ENCODE measurements at places on chromosomes 12 and 14.
A peak's percentile ranks its signal among the peaks of the same experiment; 100 is the strongest.

DNA sequence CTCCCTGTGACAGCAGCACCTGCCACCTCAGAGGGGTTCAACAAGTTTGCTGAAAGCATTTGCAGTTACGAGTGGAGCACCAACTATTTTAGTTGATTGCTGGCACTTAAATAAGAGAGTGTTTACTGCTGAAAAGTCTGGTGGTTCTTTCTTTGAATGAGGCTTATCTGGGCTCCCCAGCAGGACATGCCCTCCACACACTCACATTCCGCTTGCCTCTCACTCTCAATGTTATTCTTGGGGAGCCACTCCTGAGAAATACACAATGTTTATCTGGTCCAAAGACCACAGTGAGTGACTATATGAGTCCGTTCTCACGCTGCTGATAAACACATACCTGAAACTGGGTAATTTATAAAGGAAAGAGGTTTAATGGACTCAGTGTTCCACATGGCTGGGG is 31.9 kb downstream of the NT5DC3 start:
- DNase-seq: no peak

GRCh38 chr14:100018482-100018881 is 46.7 kb upstream of the EVL start:
- peak; percentile 47 for DNase-seq

GRCh38 chr14:96806836-96807235 is 9.7 kb downstream of the VRK1 start:
- DNase-seq: no peak

DNA sequence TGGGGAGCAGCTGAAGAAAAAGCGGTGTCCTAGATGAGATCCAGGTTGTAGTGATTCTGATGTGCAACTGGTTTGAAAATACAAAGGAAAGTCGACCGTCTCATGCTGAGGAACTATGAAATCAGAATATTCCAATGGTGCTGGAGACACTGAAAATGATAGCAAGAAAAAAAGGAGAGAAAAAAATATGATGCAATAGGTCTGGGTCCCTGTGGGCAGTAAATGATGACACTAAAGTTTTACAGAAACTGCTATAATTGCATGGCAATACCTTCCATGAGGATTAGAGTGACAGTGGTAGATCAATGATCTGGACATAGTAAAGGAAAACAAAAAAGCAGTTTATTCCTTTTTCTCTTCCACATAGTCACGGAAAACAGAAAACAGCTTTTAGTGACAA is 2.3 kb downstream of the PYM1 start:
- DNase-seq: no peak

DNA sequence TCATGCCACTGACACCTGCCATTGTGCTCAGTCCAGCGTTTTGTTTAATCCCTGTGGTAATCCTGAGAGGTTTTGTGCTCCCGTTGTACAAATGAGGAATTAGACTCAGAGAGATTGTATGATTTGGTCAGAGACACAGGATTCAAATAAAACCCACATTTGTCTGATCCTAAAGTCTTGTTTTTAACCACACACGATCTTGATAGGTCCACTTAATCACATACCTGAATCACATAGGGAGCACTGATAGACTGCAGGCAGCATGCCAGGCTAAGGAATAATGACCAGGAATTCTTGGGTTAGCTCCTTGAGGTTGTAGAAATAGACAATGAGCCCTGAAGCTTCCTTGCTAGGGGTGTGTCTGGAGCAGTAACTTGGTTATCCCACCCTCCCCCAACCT is 202.6 kb upstream of the RGS6 start:
- DNase-seq: no peak

GRCh38 chr14:71474301-71475265 is 457.6 kb upstream of the RGS6 start:
- DNase-seq: no peak

- DNase-seq: no peak
Observed at GRCh38 chr14:39576258-39576657, 144.0 kb upstream of the FBXO33 start.

- no peak for DNase-seq
Observed at GRCh38 chr12:123938679-123939480, 33.8 kb downstream of the CCDC92 start.

DNA sequence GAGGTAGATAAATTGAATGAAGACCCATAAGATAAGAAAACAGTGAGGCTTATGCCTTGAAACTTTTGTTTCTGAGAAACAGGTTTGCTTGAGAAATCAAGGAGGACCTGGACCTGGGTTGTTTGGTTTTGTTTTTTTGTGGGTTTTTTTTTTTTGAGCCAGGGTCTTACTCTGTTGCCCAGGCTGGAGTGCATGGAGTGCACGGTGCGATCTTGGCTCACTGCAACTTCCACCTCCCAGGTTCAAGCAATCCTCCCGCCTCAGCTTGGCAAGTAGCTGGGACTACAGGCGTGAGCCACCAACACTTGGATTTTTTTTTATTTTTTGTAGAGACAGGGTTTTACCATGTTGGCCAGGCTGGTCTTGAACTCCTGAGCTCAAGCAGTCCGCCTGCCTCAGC is 9.0 kb upstream of the PPTC7 start:
- DNase-seq: no peak

- DNase-seq: no peak
Observed at GRCh38 chr12:56839489-56839848, 76.3 kb downstream of the HSD17B6 start.

DNA sequence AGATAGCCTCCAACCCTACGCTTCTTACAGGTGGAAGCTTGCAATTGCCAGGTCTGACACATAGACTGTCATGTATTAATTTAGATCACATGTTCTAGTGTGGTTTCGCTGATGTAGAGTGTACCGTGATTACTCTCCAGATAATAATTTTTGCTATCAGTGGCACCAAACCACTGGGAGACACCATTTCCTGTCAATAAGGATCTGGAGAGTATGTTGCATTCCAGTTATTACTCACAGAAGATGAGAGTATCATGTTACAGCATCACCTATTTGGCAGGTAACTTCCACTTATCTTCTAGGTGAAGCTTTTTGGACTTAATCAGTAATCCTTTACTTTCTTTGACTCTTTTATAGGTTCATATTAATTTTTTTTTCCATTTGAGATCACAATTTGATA is 147.2 kb downstream of the HELB start:
- DNase-seq: no peak

- DNase-seq: no peak
Observed at GRCh38 chr12:112473056-112473455, 54.3 kb downstream of the PTPN11 start.

- DNase-seq: peak; percentile 40
Observed at GRCh38 chr14:55701638-55702037, 121.6 kb downstream of the KTN1 start.

- DNase-seq: peak; percentile 33
Observed at GRCh38 chr12:43836475-43836989, 651 bp downstream of the TMEM117 start.

- peak; percentile 71 for DNase-seq
Observed at GRCh38 chr12:123237646-123238329, 4.6 kb downstream of the MTRFR start.

DNA sequence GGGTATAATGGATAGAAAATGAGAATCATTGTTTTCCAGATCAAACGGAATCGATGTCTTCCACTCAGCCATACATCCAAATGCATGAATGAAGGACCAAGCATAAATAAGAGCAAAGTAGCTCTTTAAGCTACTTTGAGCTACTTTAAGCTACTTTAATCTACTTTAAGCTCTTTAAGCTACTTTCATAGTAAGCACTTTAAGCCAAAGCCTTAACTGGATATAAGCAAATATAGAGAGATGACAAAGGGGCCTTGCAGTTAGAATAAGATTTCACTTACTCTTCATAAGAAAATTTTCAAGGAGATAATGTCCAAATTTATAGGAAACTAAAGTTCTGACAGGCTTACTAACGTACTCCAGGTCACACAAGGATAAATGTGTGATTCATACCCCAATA is 355.6 kb upstream of the KITLG start:
- DNase-seq: peak; percentile 64

DNA sequence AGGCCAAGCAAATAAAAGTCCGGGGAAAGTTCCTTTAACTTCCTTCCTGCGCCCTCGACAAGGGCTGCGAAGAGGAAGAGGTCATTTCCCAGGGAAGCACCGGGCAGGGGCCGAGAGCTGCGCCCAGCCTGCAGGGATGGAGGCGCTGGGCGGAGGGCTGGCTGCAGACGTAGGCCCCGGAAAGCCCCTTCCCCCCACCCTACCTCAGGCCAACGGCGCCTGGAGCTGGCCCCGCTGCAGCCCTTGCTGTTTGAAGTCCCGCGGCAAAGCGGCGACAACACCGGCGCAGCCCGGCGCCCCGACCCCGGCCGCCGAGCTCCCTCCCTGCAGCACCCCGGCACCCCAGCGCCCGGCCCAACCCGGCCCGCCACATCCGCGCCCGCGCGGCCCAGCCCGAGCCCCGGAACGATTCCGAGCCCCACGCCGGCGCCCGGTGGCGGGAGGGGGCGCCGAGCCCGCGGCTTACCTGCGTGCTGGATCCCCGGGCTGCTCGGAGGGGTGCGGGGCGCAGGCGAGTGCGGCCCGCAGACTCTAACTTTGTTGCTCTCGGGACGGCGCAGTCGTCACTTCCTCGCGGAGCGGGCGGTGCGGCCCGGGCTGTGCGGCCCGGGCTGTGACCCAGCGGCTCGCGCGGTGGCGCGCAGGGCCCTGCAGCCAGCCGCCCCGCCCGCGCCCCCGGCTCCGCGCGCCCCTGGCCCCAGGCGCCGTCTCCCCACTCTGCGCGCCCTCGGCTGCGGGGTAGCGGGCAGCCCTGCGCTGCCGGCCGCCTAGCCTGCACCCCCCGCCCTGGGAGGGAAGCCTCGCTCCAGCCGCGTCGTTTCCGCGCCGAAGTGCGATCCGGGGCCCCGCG is 64.8 kb upstream of the PTGR2 start:
- DNase-seq: no peak

GRCh38 chr12:87310126-87310525 is 719.1 kb downstream of the C12orf50 start:
- no peak for DNase-seq

DNA sequence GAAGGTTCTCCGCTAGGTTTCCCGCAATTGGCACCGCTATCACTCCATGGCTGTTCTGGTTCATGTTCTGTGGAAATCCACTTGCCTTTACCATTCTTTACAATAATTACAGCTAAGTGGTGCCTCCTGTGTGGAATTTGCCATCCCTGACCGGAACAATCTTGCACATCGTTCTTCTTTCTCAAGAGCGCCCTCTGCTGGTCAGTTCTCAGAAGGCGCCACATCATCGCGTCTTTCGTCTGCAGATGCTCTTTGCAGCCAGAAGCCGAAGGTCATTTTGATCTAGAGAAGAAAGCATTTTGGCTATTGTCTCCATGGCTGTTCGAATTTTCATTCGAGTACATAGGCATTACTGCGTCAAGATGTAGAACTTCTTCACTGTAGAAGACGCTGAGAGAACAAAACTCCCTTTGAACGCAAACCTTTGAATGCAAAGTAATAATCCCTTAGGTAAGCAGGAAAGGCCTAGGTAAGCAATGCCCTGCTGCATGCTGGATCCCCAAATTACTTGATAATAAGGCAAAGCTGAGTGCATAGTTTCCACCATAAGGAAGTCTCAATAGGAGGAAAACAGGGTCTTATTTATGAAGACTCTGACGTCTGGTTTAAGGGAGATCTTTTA is 10.1 kb upstream of the RTRAF start:
- DNase-seq: peak; percentile 79

GRCh38 chr12:5384015-5384414 is 47.9 kb upstream of the NTF3 start:
- no peak for DNase-seq

- no peak for DNase-seq
Observed at GRCh38 chr14:87989956-87990299, 3.1 kb downstream of the GALC start.

DNA sequence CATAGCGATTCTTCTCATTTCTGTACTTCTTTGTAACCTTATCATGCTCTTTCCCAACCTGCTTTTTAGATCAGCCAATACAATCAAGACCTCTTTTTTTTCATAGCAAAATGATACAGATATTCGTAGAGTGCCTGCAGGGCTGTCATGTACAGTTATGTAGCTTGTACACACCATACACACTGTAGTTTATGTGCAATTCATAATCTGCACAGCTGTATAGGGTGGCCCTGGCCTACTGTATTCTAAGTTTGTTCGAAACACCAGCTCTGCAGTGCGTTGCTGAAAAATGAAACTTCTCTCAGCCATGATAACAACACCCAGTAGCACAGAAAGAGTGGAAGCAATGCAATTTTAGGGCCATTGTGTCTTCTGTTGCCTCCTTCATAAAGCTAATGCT is 15.7 kb upstream of the PALS1 start:
- DNase-seq: no peak

DNA sequence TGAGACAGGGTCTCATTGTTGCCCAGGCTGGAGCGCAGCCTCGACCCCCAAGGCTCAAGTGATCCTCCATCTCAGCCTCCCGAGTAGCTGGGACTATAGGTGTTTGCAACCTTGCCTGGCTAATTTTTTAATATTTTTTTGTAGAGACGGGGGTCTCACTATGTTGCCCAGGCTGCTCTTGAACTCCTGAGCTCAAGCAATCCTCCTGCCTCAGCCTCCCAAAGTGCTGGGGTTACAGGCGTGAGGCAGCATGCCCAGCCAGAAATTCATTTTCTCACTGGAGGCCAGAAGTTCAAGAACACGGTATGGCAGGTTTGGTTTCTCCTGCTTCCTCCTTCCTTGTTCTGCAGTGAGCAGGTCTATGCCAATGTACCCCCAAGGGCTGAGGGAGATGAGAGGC is 3.7 kb downstream of the RNASE1 start:
- no peak for DNase-seq

DNA sequence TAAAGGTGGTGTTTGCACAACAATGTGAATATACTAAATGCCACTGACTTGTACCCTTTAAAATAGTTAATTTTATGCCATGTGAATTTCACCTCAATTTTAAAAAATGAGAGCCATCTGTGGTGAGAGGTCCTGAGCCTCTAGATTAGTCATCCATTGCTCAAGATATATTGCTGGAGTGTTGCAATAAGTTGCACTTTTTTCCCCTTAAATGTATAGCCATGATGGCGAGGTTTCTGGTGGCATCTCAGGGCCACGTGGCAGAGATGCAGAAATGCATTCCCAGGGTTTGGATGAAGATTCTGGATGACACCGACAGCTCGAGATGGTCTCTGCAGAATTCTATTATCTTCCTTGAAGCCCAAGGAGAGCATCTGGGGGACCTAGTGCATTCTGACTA is 153.7 kb downstream of the AACS start:
- no peak for DNase-seq

DNA sequence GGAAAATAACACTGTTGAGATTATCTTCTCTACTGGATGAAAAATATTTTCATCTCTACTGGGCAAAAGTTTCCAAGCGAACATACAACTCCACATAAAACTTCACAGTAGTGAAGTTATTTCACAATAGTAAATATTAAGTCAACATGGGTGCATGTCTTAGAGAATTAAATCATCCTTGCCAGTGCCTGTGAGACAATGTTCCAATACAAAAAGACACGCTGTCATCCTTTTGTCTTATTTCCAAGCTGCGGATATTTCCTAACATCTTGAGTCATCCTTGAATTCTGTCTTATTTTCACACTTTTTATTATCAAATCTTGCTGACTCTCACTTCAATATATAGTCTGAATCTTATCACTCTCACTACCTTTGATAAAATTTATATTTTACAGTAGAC is 142.9 kb upstream of the KITLG start:
- peak; percentile 83 for DNase-seq

Data from iris pigment epithelial cell (primary cell).